Mammary epithelial cell (primary cell): ENCODE measurements at places on chromosomes 4 and X. TPM values are rescaled to one million over a fixed set of nuclear protein-coding genes. Genes with fewer than 3 reads are reported as not detected.

TEX13C gene
- polyA plus RNA-seq = not detected

POU3F4 gene
- polyA plus RNA-seq = not detected

YY2 gene
- 0.71 TPM for polyA plus RNA-seq

GK gene
- 3.3 TPM for polyA plus RNA-seq

PIM2 gene
- polyA plus RNA-seq = 14.5 TPM

WDFY3 gene
- 20.0 TPM for polyA plus RNA-seq

MAGEB4 gene
- not detected for polyA plus RNA-seq

SPIN2A gene
- polyA plus RNA-seq = 0.10 TPM

L1CAM gene
- 36.5 TPM for polyA plus RNA-seq

CXorf49 gene
- polyA plus RNA-seq = not detected

ADGRG4 gene
- polyA plus RNA-seq = not detected

USP17L28 gene
- not detected for polyA plus RNA-seq

FGF2 gene
- polyA plus RNA-seq = 3.7 TPM

UGT2B17 gene
- polyA plus RNA-seq = not detected
